Transverse colon (tissue), 4 donors: ENCODE measurements at places on chromosomes 5 and 9. TPM values are rescaled to one million over a fixed set of nuclear protein-coding genes. Genes with fewer than 3 reads are reported as not detected.
A peak's percentile ranks its signal among the peaks of the same experiment; 100 is the strongest.

The WHRN gene
- total RNA-seq = 5.4 TPM

DNA sequence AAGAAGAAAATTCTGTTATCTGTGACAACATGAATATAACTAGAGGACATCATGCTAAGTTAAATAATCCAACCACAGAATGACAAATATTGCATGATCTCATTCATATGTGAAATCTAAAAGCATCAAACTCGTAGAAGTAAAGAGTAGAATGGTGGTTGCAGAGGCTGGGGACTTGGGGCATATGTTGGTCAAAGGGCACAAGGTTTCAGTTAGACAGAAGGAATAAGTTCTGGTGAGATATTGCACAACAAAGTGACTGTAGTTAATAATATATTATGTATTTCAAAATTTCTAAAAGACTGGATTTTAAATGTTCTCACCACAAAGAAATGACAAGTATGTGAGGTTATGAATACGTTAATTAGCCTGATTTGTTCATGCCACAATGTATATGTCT, 24.8 kb downstream of the GRIA1 start:
- no peaks in the 10 kb centered on the region for H3K36me3 ChIP-seq
- H3K4me3 ChIP-seq = no peak overlapping the region
- no peak overlapping the region for H3K27ac ChIP-seq
- H3K4me1 ChIP-seq = no peaks in the 10 kb centered on the region

- H3K4me3 ChIP-seq = no peak overlapping the region
- no peaks in the 10 kb centered on the region for H3K4me1 ChIP-seq
- no peak for DNase-seq
- H3K36me3 ChIP-seq = no peaks in the 10 kb centered on the region
- H3K27ac ChIP-seq = no peak overlapping the region
These were observed 55.2 kb downstream of the GLDC start for GRCh38 chr9:6590334-6590733.

DNA sequence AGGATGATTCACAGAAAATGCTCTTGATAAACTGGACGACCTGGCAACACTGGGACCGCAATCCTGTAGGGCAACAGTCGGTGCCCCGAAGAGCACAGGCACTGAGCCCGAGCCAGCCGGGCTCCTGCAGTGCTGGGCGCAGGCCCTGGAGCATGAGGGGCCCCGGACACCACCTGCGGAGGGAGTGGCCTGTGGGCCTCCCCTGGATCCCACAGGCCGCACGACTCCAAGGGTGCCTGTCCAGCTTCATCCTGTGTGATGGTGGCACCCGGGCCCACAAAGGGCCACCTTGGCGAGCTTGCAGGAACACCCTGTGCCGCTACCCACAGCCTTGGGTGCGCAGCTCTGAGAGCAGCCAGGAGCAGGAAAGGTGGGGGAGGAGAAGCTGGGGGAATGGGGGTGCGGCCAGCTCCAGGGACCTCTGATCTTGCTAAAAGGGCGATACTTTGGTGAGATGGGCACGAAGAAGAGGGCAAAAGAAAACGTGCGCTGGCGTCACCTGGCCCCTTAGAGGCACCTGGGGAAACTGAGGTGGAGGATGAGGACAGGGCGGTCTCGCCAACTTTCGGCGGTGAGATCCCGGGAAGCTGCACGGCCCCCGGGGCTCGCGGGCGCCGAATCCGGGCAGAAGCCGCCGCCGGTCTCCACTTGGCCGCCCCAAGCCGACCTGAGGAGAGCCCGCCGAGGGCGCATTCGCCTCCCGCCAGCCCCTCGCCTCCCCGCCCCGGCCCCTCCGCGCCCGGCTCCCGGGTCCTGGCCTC, 722 bp downstream of the TBC1D9B start:
- peaks cover 20% of the 10 kb centered on the region for H3K4me1 ChIP-seq
- peak overlapping the region; percentile 67 for H3K4me3 ChIP-seq
- peak; percentile 46 for DNase-seq
- H3K27me3 ChIP-seq = no peaks in the 10 kb centered on the region

DNA sequence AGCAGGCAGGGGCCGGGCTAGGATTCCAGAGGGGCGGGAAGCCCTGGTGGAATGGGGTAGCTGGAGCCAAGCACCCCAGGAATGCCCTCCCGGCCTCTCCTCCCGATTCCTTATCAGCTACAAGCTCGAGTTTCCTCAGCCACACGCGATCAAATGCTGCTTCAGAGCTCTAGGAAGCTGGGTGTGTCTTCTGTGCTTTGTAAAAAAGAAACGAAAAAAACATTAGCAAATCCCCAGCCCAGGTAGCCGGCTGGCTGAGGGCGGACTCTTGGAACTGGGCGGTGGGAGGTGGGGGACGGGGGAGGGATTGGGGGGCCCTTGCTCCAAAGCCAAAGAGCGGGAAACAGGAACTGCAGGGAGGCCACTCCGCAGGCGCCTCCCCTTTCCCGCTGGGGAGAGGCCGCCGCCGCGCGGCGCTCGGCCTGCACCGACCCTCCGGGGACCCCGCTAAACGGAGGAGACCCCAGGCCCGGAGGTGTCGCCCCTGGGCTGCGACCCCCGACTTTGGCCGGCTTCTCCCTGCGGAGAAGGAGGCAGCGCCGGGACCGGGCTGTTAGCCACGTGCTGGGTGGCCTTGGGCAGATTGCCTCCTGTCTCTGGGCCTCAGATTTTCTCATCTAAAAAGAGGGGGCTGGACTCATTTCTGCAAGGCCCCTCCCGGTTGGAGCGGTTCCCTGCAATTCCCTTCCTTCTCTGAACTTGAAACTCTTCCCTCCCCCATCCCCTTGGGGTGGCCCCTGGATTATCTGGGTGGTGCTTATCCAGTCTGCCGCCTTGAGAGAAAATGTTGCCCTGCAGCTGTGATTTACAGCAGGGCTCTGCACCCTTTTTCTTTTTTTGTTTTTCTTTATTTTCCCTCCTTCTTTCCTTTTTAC, 40.9 kb upstream of the FABP6 start:
- H3K27ac ChIP-seq = peak overlapping the region; percentile 77
- peaks cover 3% of the 10 kb centered on the region for H3K27me3 ChIP-seq
- H3K36me3 ChIP-seq = no peaks in the 10 kb centered on the region

The DDX4 gene
- total RNA-seq = not detected

DNA sequence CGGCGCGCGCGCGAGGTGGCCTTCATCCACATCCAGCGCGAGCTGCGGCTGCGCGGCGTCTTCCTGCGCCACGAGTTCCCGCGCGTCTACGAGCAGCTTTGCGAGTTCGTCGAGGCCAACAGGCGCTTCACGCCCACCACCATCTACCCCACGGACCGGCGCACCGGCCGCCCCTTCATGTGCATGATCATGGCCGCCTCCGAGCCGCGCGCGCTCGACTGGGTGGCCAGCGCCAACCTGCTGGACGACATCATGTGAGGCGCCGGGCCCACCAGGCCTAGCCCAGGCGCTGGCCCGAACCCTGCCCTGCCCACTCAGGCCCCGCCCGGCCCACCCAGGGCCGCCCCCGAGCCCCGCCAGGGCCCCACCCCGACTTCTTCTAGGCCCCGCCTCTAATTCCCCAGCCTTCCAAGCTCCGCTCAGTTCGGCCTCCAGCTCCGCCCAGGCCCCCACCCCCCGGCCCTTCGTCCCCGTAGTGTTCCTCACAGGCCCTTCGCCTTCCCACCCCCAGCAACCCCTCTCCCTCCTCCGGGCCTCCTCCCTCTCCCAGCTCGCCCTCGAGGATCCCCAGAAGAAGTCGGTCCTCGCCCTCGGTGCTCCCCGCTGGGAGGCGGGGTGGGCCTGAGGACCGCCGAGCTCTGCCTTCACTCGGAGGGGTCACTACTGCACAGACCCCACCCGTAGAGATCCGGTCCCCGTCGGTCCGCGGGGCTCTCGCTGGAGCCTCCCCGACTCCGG, 2.0 kb upstream of the PHPT1 start:
- peaks cover 41% of the 10 kb centered on the region for H3K27me3 ChIP-seq
- H3K27ac ChIP-seq = peak overlapping the region; percentile 92
- H3K4me1 ChIP-seq = peaks cover 40% of the 10 kb centered on the region
- peak; percentile 81 for DNase-seq
- H3K4me3 ChIP-seq = peak overlapping the region; percentile 55

GRCh38 chr5:111582451-111582850, 70.1 kb upstream of the STARD4 start:
- H3K4me1 ChIP-seq = no peaks in the 10 kb centered on the region
- no peak overlapping the region for H3K4me3 ChIP-seq
- H3K27ac ChIP-seq = no peak overlapping the region
- no peaks in the 10 kb centered on the region for H3K27me3 ChIP-seq

The NR5A1 gene
- not detected for total RNA-seq

The MLANA gene
- total RNA-seq = not detected

GRCh38 chr9:81789721-81790120, 100.4 kb upstream of the TLE1 start:
- DNase-seq = no peak
- no peaks in the 10 kb centered on the region for H3K36me3 ChIP-seq
- H3K4me3 ChIP-seq = no peak overlapping the region
- H3K4me1 ChIP-seq = peaks cover 7% of the 10 kb centered on the region
- no peaks in the 10 kb centered on the region for H3K27me3 ChIP-seq
- H3K27ac ChIP-seq = no peak overlapping the region

GRCh38 chr5:78132507-78132906, 162.0 kb downstream of the AP3B1 start:
- H3K4me3 ChIP-seq = no peak overlapping the region
- no peak for DNase-seq
- H3K4me1 ChIP-seq = no peaks in the 10 kb centered on the region
- H3K36me3 ChIP-seq = peaks cover 5% of the 10 kb centered on the region
- H3K27ac ChIP-seq = no peak overlapping the region

The FAM169A gene
- total RNA-seq = 0.20 TPM

DNA sequence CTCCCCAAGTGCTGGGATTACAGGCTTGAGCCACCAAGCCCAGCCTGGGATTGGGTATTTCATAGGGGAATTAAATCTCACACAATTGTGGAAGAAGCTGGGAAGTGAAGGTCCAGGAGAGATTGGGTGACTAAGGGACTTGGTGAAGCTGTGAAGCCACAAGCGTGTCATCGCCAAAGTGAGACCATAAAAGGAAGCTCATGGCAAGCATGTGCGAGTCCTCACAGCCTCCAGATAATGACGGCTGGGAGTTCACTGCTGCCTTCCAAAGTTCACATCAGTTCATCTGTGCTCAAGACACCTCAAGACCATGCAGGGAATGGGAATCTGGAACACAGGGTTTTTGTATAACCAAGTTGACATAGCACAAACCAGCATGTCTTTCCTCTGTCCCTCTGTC, 210.6 kb downstream of the MARCHF11 start:
- no peaks in the 10 kb centered on the region for H3K36me3 ChIP-seq
- H3K4me1 ChIP-seq = no peaks in the 10 kb centered on the region
- H3K27me3 ChIP-seq = no peaks in the 10 kb centered on the region
- DNase-seq = no peak
- no peak overlapping the region for H3K27ac ChIP-seq

- H3K27me3 ChIP-seq = no peaks in the 10 kb centered on the region
- H3K4me3 ChIP-seq = no peak overlapping the region
- H3K4me1 ChIP-seq = no peaks in the 10 kb centered on the region
- no peak overlapping the region for H3K27ac ChIP-seq
- no peak for DNase-seq
These were observed 72.8 kb upstream of the EFNA5 start for GRCh38 chr5:107743373-107744000.

- H3K27me3 ChIP-seq = peaks cover 59% of the 10 kb centered on the region
- no peaks in the 10 kb centered on the region for H3K36me3 ChIP-seq
- no peak overlapping the region for H3K4me3 ChIP-seq
- peaks cover 22% of the 10 kb centered on the region for H3K4me1 ChIP-seq
- H3K27ac ChIP-seq = peak overlapping the region; percentile 62
These were observed 3.4 kb upstream of the HMCN2 start for GRCh38 chr9:130262061-130262745.

The IRX2 gene
- total RNA-seq = not detected

The PLPP7 gene
- total RNA-seq = 10.3 TPM

- no peaks in the 10 kb centered on the region for H3K27me3 ChIP-seq
- H3K4me1 ChIP-seq = no peaks in the 10 kb centered on the region
- no peaks in the 10 kb centered on the region for H3K36me3 ChIP-seq
These were observed 186.7 kb upstream of the TLX3 start for GRCh38 chr5:171122372-171122771.

The RUSC2 gene
- 8.7 TPM for total RNA-seq

DNA sequence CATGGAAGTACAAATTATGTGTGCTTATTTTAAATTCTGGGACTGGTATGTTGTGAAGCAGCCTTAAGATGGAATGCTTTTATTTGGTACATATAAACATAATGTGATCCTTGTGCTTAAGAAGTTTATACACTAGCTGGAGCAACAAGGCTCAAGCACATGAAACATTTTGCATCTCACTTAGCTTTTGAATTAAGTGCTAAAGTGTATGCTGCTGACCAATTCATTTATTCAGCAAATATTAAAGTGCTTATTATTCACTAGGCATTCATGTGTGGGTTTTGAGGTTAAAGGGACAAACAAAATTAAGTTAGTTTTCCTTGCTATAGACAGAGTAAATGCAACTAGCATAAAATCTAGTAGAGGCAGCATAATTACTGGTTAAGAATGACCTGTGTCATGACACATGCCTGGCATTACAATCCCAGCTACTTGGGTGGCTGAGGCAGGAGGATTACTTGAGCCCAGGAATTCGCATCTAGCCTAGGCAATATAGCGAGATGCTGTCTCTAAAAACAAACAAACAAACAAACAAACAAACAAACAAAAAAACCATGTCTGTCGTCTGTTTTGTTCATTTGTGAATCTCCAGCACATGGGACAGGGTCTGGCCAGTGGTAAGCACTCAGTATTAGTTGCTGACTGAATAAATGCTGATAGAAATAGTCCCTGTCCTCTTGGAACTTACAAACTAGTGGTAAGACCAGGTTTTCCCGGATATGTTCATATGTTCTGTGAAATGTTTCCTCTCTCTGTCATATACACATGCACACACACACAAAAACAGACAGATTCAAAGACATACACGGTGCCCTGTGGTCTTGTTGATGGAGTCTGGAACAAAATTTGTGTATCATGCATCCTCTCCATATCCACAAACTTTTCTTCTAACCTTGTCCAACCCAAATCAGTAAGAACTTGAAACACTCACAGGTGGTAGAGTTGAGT, 41.9 kb upstream of the TNFAIP8 start:
- H3K36me3 ChIP-seq = no peaks in the 10 kb centered on the region
- DNase-seq = no peak
- no peaks in the 10 kb centered on the region for H3K27me3 ChIP-seq
- H3K4me3 ChIP-seq = no peak overlapping the region
- H3K27ac ChIP-seq = peak overlapping the region; percentile 16

GRCh38 chr5:104942735-104943134, 1380.1 kb upstream of the NUDT12 start:
- H3K4me3 ChIP-seq = no peak overlapping the region
- no peaks in the 10 kb centered on the region for H3K36me3 ChIP-seq
- H3K27ac ChIP-seq = no peak overlapping the region
- no peak for DNase-seq
- no peaks in the 10 kb centered on the region for H3K4me1 ChIP-seq

- DNase-seq = no peak
- H3K27ac ChIP-seq = no peak overlapping the region
- H3K4me1 ChIP-seq = no peaks in the 10 kb centered on the region
These were observed 57.1 kb upstream of the CER1 start for GRCh38 chr9:14779566-14780022.

The ADAMTS16 gene
- 4.4 TPM for total RNA-seq
